ENCODE measurements at places on chromosomes 2 and 18.

- DNase-seq = no peak
Observed at GRCh38 chr2:120945832-120946499, 210.3 kb downstream of the GLI2 start.

- no peak for DNase-seq
Observed at GRCh38 chr2:218959761-218960308, 369 bp downstream of the CDK5R2 start.

DNA sequence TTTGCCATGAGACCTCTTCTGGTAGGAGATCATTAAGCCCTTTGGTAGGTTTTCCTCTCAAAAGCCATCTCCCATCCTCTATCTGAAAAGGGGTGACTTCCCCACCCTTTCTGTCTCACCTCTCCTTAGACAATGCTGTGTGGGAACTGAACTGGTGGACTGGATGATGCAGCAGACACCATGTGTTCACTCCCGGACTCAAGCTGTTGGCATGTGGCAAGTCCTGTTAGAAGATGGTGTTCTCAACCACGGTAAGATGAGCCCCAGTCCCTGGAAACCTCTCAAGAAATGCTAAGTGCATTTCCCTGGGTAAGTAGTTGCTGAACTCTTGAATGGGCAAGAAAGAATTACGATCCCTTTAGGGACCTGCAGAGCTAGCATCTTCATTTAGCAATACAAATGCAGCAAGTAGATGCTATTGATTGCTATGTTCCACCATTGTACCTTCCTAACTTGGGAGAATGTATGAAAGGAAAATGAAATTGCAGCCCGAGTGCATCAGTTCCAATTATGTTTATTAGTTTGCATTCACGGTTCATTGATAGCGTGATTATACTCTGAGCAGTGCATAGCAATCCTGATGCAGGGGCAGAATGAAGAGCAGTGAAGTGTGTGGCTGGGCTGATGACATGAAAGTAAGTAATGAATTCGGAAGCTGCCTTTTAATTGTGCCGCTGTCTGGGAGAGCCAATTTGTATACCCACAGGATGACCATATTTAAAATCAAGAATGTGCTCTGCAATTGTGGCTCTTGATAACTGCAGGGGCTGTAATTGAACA, 110.0 kb upstream of the MAP3K20 start:
- no peak for DNase-seq

GRCh38 chr18:35088921-35089320, 47.7 kb downstream of the MAPRE2 start:
- no peak for DNase-seq

- no peak for DNase-seq
Observed at GRCh38 chr2:236758406-236758805, 188.8 kb downstream of the ACKR3 start.

- no peak for DNase-seq
Observed at GRCh38 chr2:12484536-12485115, 232.1 kb upstream of the TRIB2 start.

- DNase-seq = no peak
Observed at GRCh38 chr2:17323697-17324096, 194.5 kb downstream of the RAD51AP2 start.

DNA sequence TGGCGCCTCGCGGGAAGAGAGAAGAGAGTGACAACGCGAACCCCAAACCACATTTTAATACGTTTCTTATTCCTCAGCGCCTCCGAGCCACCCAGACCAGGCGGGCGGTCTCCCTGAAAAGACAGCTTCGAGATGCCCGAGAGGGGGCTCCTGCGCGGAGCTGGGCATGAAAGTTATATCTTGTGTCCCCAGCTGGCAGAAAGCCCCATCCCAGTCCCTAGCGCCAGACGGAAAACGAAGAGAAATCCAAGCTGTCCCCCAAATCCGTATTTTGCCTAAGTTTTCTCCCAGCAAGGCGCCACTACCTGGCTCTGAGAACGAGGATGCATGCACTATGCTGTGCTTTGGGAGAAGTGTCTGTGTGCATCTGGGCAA, 797 bp downstream of the NXPH2 start:
- DNase-seq = no peak

DNA sequence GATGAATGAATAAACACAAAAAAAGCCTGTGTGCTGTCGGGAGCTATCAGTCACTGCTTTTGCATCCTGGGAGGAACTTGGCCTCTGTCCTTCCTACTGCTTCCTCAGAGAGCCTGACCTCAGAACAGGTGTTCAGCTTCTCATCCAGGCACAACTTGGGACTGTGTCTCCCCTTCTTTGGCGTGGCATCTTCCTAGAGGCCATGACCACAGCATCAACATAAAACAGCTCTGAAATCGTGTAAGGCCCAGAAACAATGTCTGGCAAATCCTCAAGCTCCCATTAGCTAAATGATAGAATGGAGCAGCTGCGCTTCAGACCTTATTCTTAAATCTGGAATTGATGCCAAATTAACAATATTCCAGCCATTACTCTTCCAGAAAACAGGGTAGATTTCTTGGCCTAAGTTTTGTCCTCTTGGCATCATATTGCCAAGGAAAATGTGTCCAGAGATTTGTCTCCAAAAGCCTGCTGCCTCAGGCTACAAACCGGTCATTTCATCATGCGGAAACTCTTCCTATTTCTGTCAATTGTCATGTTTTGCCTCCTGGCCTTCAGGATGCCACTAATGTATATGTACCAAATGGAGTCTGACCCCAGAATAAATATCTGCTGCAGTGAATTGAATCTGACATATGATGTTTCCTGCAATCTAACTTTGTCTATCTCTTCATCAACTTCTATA, 53.2 kb upstream of the RAB27B start:
- no peak for DNase-seq

DNA sequence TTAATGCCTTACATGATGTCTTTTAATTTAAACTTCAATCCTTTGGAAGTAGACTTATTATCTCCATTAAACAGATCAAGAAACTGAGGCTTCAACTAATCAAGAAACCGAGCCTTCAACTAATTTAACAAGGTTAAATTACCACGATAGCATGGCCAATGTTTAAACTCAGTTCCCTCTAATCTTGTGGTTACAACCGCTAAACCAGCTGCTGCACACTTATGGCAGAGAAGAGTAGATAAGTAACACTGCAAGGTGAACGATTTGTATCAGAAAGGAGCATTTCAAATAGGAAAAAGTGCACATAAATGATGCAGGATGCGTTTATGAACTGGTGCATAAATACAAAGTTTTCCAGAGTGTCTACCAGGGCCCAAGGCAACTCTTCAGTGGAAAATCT, 144.6 kb upstream of the CAVIN2 start:
- DNase-seq = no peak

- DNase-seq = no peak
Observed at GRCh38 chr18:11113046-11113548, 36.3 kb downstream of the PIEZO2 start.

DNA sequence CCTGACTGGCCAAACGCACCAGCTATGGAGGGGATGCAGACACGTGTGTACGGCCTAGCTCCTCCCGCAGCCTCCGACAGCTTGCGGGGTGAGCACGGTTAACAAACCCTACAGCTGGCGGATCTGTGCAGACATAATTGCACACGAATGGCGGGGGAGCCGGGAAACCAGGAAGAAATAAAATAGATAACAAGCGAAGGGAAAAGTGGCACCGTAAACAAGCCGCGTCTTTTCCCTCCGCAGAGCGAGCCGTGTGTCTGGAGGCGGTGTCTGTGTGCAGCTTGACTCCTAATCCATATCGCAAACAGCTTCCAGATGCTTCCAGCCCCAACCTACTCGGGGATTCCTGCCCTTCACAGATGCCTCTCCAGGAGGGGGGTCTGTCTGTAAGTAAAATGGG, 853.1 kb upstream of the SALL3 start:
- no peak for DNase-seq

Measured in activated T-cell treated with anti-CD3 and anti-CD28 coated beads, Interleukin-2, amount 50 U/mL, for 24 hours (primary cell).